H4 (cell line): ENCODE measurements at places on chromosomes 16 and 17.

- no peak for DNase-seq
These were observed 26.1 kb upstream of the CBFA2T3 start for GRCh38 chr16:89002851-89003830.

DNA sequence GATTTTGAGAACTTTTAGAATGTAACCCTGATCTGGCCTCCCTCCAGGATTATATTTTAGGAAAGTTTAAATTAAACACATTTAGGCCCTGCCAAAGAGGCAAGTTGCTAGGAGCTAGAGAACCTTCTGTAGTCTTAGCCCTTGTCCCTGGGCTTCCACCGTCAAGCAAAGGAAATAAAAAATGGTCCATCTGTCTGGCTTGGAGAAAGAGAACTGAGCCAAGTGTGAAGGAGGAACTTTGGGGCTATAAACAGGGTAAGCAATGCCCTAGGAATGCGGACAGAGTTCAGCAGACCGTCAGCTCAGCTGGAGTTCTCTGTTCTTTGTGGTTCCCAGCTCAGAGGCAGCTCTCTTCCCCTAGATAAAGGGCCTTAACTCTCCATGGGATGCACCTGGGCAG is 29.6 kb downstream of the RCVRN start:
- DNase-seq = peak; percentile 19

GRCh38 chr17:5472511-5472910 is 3.7 kb upstream of the DHX33 start:
- DNase-seq = no peak

GRCh38 chr16:48317614-48318315 is 67.4 kb downstream of the SIAH1 start:
- peak; percentile 28 for DNase-seq

GRCh38 chr16:87692176-87692575 is 73.6 kb downstream of the KLHDC4 start:
- no peak for DNase-seq

- no peak for DNase-seq
These were observed 53.0 kb downstream of the N4BP1 start for GRCh38 chr16:48556913-48557351.

- DNase-seq = no peak
These were observed 38.4 kb downstream of the TNFRSF13B start for GRCh38 chr17:16933317-16934132.
